NB4 (cell line): ENCODE measurements at places on chromosomes 3 and 15.

DNA sequence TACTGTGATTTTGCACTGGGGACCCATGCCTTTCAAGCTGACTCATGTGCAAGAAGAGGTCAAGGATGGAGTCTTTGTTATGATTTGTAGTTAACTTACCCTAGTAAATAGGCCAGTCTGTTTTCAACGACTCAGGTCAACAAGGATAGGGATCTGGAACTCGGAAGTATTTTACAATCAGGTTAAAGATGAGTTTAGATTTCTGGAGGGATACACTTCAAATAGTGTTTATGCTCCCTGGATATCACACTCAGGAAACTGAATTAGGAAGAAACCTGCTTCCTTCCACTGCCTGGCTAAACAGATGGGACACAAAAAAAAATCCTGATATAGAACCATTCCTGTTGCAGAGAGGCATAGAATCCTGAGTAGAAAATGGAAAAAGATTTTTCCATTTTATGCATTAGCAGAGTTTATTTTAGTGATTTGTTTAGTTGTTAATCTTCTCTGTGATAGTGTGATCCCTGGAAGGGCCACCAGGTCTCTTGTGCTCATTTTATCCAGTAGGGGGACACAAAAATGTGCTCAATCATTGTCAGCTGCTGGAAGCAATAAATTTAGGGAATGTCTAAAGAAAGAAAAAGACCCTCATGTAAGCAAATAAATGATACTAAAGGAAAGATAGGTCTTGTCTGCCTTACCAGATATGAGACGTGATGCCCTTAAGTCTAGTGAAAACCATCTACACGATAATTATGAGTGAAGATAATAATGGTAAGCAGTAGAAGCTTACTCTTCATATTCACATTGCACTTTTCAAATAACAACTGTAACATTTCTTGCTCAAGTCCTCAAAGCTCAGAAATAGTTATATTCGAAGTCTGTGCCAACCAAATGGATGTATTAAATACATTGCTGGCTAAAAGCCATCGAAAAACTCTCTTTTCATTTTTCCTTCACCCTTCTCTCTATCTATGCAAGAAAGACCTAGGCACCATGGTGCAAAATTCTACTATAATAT is 452.1 kb upstream of the KCNMB2 start:
- DNase-seq, result peak; percentile 2

DNA sequence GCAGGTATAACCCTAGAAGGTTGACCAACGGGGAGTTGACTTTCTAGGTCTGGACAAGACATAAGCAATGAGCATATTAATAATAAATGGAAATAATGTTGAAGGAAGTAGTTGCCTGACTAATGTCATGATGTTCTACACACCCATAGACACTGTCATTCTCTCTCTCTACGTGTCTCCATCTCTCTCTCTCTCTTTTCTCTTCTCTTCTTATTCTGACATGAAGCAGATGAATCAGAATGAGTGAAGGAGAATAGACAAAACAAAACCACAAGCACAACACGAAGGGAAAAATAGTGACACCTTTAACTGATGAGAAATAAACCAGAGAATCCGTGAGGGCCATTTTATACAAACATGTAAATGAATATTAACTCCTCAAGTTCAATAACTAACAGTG is 26.7 kb upstream of the CCDC80 start:
- DNase-seq, result no peak

- no peak for DNase-seq
Measured at GRCh38 chr3:123396171-123397049, 52.5 kb downstream of the ADCY5 start.

DNA sequence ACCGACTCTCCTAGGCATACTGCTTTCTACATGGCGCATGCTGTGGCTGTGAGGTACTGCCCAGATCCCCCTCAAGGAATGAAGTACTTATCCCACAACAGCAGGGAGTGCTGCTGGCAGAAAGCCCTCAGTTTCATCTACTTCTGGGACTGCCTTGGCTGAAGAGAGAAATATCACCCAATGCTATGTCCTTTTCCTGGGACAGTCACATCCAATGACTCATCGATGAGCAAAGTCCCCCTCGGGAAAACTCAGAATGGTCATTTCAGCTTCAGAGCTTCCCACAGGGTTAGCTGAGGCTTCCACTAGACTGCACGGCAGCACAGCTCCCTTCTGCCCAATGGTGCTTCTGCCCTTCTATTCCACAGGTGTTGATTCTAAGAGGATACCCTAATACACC is 3.6 kb upstream of the NMD3 start:
- DNase-seq, result peak; percentile 66

GRCh38 chr3:99418209-99418635 is 220.2 kb upstream of the COL8A1 start:
- no peak for DNase-seq

DNA sequence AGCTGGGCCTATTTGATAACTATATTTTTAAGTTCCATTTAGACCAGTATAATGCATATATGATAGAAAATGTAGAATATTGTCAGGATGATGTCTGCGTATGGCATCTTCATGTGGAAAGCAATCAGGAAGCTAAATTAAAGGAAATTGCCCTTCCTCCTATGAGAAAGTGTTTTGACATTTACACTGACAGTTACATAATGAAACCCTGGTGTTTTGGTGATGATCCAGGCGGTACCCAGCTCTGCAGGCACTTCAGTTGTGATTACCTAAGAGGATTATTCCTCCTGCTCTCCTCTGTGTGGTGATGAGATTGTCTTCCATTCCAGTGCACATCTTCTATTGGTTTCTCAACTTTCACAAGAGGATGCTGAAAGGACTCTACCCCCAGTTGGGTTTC is 126.5 kb upstream of the MITF start:
- DNase-seq, result no peak

DNA sequence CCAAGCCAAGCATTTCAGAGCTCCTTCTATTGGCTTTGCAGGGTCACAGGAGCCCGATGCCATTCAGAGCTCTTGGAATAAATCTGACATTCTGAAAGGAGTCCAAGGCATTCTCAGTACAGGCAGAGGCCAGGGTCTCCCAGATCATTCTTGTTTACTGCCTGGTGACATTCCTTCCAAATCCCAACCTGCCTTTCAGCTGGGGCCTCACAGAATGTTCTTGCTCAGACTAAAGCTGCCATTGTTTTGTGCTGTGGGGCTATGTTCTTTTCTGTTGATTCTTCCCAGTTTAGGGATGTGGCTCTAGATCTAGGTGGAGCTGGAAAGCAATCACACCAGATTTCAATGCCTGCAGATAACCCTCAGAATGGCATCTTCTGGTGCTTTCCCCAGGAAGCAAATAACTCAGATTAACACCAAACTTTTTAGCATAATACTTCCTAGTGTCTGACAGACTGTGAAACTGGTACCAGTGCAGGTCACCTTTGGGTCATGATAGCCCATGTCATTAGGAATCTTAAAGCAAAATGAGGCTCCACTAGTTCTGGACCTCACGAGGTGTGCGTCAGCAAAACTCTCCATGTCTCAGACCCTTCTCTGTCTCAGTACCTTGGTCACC is 166.9 kb downstream of the CHST2 start:
- DNase-seq, result no peak

DNA sequence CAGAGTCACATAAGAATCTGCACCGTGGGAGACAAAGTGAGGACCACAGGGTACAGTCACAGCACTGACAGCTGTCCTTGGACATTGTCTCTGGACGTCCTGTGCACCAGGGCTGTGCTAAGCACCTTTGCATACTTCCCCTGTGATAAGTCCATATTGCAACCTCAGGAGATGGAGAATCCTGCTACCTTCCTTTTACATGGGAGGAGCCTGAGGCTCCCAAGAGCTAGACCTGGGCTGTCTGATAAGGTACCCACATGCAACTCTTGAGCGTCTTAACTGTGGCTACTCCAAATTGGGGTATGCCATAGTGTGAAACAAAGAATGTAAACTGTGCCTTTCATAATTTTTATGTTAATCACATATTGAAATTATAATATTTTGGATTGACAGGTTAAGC is 2.5 kb upstream of the FETUB start:
- DNase-seq, result no peak

- DNase-seq, result peak; percentile 86
Measured at GRCh38 chr15:74053941-74054529, 28.3 kb downstream of the GOLGA6A start.

- peak; percentile 49 for DNase-seq
Measured at GRCh38 chr15:44719293-44719999, 8.1 kb downstream of the B2M start.

GRCh38 chr3:143648218-143648617 is 200.1 kb downstream of the SLC9A9 start:
- no peak for DNase-seq

DNA sequence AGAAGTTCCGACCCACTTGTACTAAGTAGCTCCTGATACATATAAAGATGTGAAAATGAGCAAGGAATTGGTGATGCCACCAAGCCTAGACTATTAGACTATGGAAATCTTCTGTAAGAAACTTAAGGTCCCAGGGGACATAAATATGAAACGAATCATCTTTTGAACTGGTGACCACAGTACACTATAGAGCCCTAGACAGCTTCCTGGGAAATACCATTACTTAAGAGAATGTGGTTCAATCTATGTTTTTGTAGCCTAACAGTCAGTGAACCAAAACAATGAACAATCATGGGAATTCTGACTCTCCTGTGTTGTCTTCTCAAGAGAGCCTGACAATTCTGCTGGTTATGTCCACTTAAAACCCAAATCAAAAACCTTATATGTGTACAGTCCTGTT is 191.6 kb downstream of the GREM1 start:
- DNase-seq, result no peak

DNA sequence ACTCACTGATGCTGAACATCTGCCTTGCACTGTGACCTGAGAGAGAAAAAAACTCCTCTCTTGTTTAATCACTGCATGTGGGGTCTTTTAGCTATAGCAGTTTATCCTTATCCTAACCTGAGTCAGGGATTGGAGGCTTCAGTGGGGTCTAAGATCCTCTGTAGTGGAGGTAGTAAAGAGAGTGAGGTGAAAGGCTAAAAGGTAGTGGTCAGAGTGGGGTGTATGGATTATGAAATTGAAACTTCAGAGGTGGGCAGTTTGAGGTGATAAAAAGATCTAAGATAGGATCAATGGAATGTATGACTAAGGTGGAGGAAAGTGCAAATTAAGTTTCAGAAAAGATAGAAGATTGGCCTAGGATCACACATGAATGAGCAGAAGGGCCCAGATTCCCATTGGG is 36.5 kb downstream of the DET1 start:
- no peak for DNase-seq

DNA sequence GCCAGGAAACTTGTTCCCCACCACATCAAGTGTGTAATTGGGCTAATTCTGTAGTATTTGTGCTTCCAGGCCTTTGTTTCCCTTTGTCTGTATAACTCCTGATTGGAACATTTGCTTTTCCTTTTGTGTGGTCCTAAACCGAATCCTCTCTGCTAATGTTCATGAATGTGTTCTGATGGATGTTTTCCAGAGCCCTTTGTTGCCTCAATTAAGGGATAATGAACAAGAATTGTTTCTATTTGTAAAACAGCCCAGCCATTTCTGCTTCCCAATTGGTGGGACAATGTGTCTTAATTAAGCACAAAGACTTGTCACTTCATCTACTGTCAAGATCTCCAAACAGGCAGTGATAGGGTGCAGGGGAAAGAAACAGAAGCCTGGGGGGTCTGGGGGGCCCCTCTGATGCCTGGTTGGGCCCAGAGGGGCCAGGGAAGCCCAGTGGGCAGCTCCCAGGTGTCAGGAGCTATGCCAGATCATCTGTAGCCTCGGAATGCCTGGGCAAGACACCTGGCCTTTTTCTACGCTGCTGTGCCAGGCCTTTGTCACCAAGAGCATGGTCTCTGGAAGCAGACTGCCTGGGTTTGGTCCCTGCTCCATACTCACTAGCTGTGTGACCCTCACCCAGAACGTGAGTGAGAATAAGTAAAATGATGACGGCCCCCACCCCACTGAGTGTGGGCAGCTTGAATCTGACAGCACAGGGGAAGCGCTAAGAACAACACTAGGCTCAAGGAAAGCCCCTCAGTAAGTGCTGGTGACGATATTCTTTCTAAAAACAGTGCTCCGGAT is 116.6 kb upstream of the PRR20G start:
- no peak for DNase-seq

- DNase-seq, result no peak
Measured at GRCh38 chr3:132661101-132661500, 972 bp downstream of the UBA5 start.

DNA sequence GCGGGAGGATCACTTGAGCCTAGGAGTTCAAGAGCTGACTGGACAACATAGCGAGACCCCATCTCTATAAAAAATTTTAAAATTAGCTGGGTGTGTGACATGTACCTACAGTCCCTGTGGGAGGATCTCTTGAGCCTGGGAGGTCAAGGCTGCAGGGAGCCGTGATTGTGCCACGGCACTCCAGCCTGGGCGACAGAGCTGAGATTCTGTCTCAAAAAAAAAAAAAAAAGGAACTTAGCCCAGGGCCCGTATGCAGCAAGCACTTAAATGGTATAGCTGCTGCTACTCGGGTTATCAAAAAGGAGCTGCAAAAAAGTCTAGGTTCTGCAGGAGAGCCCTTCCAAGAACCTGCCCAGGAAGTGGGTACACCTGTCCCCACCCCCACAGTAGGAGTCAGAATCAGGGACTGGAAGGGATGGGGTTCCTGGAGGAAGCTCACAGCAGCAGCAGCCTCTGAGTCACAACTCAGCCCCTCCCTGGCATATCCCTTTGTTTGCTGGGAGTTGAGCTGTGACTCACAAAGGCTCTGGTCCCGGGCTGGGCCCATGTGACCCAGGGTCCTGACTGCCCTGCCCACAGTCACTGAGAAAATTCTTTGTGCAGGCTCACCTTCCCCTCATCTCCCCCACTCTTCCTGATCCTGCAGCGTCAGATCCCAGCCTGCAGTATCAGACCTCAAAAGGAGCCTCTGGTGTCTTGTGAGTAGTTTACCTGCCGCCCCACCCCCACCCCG is at the start of gene SPATA12:
Gene SPATA12, plus strand, starts transcription at position 576 of the 733 bp plus-strand sequence. CDS start 13,031 bp downstream, outside the sequence.
- DNase-seq, result peak; percentile 71

GRCh38 chr3:65992106-65992505 is 46.6 kb downstream of the MAGI1 start:
- DNase-seq, result no peak

DNA sequence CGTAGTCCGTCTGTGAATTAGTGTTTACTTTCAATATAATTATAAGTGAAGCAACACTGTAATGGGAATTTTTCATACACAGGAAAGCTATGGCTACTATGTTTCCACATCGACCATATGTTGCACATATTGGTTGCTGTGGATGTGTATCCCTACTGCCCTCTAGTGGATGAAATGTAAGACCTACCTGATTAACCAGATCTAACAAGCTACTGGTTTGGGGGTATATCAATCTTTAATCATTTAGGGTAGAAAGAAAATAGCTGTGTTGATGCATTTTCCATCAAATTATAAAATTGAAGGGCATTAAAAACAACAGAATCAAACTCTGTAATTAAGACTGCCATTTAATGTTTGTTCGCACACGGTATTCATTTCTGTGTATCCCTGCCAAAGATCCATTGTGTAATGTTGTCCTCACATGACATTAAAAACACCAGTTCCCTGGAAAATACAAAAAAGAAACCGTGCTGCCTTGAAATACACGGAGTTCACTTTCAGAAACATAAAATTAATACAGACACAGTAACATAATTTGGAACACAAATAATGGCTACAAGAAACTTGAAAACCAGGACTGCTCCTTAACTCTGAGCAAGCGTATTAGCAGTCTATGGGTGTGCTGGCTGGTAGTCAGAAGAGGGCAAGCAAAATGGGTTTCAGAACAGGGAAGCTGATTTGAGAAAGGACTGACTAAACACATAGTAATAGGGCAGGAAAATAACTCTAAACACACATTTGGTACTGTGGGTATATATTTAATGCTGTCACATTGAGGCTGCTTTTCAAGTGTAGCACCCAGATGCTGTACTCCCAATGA is 125.1 kb downstream of the TIGIT start:
- DNase-seq, result peak; percentile 72

- no peak for DNase-seq
Measured at GRCh38 chr3:176623468-176624150, 573.7 kb downstream of the TBL1XR1 start.
